Mucosa of descending colon (tissue), 3 donors: ENCODE measurements at places on chromosomes 6 and 20.
A peak's percentile ranks its signal among the peaks of the same experiment; 100 is the strongest.

DNA sequence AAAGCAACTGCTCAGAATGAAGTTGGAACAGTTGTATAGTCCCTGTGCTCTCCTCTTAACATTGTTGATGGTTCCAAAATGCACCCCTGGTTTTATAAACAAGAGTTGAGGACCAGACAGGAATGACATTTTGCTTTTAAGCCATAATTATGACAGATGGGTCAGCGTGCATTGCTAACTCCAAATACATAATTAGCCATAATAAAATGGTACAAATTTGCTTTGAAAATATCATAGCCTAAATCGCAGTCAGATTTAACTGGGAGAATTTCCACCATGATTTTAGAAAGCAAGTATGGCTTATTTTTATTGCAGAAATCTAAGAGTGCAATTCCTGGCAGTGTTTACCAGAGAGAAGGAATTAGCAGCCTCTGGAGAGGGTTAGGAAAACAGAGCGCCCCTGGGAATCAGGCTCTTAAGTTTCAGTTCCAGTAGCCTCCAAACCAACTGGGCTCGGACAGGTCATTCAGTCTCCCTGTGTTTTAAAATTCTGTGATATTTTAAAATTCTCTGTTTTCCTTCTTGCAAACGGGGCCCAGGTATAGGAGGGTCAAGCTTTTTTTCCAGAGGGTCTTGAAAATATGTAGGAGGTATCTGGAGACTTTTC lies 302.3 kb downstream of the TBC1D7 start:
- no peak for DNase-seq

GRCh38 chr20:48898896-48899530 lies 22.5 kb upstream of the ARFGEF2 start:
- DNase-seq = no peak

- DNase-seq = no peak
These were observed 41.6 kb downstream of the FAM209B start for GRCh38 chr20:56574531-56575142.

DNA sequence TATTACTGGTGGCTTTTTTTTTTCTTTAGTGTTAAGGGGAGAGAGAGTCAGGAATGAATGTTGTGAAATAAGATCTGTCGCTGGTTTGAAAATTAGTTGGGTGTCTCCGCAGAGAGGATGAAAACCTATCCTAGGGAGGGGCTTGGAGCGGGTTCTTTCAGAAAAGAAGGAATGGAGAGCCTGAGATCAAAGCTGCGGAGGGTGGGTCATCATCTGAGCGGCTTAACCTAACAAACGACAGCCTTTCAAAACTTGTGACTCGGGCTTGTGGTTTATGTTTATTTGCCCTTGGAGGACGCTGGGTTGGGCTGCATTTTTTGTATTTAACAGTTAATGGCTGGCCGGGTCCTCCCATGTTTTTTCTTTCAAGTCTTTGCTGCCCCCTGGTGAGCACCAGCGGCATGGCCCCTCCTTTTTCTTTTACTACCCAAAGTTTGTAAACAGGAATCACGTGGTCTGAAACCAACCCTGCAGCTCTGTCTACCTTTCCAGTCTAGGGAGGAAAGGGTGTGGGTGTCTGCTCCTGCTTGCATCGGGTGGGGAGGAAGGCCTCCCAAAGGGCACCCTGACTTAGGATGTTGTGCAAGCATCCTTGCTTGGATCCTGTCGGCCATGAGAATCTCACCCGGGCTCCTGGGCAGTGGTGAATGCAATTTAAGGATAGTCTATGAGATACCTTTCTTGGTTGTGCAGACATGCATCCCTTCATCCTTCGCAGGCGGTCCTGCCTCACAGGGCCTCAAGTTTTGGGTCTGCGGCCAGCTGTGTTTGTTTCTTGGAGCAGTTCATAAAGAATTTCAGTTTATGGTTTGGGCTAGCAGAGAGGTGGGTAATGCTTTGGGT lies 2.2 kb downstream of the PIM1 start:
- peak; percentile 93 for DNase-seq
